NCI-H1436 treated with DMSO at 0.1 percent for 48 hours (cell line): ENCODE measurements at places on chromosomes 16 and 17.
A peak's percentile ranks its signal among the peaks of the same experiment; 100 is the strongest.

- no peak for DNase-seq
These were observed 81.5 kb downstream of the MYO1D start for GRCh38 chr17:32795339-32795979.

- no peak for DNase-seq
These were observed 328.6 kb upstream of the PMFBP1 start for GRCh38 chr16:72500545-72500944.

DNA sequence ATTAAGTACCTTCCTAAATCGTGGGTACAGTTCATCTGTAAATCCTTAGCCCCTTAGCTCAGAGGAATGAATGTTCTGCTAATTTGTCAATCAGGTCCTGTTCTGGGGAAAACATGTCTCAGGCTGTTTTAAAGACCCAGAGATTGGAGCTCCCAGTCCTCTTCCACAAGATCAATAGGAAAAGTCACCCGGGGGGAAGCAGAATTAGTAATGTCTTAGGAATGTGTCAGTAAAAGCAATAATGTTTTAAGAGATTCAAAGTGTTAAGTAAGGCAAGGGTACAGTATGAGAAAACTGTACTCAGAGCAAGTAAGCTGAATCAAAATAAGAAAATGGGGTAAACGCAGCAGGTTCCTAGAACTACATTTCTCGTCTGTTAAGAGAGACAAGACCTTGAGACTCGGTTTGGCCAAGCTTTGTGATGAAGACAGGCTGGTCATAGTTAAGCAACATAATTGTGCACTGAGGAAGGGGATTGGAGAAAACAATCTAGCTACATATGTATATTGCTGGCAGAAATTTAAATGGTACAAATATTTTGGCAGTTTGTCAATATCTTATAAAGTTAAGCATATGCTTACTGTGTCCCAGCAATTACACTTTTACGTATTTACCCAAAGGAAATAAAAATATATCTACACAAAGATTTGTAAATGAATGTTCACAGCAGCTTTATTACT is 192.9 kb upstream of the C17orf78 start:
- DNase-seq: no peak

DNA sequence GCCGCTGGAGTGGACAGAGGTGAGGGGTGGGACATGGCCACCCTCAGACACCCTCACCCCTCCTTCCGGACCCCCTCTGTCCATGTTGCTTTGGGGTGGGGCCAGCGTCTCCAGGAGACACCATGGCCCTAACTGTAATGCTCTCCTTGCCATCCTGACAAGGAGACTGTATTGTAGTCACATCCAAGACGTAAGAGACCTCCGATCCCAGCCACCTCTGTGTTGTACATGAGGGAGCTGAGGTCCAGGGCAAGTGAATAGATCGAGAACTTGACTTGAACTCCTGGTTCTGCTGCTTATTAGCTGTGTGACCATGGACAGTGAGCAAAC is 30.2 kb downstream of the POLR3E start:
- no peak for DNase-seq

DNA sequence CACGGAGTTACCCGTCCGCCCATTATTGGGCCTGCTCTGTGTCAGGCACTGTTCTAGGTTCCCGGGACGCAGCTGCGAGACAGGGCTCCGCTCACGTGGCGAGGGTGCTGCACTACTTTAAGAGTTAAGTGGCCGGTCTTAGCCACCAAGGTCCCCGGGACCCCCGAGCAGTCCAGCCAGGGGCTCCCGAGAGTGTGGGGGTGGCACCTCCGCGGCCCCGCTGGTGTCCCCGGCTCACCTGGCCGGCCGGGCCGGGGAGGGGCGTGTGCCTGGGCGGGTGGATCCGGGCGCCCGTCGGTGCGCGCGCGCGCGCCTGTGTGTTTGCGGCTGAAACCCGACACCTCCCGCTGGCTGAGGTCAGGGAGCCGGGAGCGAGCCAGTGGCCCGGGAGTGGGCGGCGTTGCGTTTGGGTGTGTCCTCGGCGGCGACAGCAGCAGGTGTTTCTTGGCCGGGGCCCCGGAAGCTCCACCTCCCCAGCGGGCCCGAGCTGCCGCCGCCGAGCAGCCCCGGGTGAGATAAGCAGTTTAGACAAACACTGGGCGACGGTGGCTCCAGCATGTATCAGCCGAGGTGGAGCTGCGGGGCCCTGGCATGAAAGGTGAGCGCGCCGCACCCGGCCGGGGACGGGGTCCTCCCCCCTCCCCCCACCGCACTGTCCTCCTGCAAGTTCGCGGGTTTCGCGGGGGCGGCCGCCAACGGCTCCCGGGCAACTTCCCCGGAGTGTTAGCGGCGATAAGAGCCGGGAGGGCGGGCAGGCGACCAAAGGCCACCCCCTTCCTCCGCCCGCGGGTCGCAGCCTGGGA is at the start of gene GSE1:
Gene GSE1 (plus strand): TSS at position 522 of the 803 bp plus-strand sequence. CDS start 70 bp downstream, at position 592.
- DNase-seq: peak; percentile 61
